GM10248 (cell line): ENCODE measurements at places on chromosomes 16 and 17.

GRCh38 chr17:39867084-39867879 is 720 bp upstream of the ZPBP2 start:
- DNase-seq, result peak; percentile 75

DNA sequence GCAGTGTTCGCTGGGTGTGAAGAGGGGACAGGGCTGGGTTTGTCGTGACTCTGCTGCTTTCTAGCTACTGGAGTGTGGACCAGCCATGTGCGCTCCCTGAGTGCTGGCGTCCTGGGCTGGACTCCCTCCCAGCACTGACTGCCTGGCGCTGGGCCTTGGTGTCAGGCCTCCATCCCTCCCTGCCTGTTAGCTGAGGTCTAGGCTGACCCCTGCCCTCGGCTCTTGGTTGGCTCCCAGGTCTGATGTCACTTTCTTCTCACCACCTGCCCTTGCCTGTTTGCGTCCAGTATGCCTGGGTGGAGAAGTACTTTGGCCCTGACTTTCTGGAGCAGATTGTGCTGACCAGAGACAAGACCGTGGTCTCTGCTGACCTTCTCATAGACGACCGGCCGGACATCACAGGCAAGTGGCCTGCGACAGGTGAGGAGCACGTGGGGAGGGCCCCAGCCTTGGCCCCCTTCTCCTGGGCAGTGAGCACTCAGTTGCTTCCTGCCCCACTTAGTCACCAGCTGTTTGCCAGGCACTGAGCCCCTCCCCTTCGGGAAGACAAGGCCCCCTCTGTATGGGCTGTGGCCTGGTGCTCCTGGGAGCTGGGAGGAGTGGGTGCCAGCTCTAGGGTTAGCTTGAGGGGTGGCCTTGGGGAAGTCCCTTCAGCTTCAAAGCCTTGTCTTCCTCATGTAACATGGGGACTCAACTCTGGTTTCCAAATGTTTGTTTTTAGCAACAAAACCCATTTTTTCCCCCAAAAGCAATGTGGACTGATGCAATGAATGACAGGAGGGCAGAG is 41.5 kb downstream of the NT5M start:
- no peak for DNase-seq

DNA sequence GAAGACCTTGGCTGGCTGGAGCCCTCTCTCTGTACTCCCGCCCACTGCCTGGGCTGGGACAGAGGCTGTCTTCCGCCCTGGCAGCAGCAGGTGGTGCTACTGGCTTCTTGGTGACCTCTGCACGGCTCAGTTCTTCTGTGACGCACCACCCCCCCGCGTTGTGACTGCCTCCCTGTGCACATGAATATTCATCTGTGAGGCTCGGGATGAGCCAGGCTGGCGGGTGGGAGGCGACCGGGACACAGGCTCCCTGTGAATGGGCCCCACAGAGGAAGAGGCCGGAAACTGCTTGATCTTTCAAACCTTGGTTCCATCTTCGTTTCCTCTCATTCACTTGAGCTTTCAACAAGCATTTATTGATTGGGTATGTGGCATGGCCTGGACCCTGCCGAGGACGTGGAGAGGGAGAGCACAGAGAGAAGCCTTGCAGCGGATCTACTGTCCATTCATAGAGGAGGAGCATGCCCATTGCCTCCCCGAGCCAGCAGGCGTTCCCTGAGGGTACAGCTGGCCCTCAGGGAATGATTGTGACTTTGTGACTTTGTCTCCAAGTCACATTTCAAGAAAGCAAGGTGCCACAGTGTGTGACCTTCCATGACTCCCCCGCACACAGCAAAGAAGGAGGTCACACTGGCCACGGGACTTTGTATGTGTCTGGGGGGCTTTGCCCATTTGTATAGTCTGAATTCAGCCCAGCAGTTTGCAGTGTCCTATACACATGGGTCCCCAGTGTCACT is 45.0 kb downstream of the B9D1 start:
- DNase-seq, result peak; percentile 80

- DNase-seq, result no peak
These were observed 231.3 kb downstream of the ENGASE start for GRCh38 chr17:79305768-79306423.

GRCh38 chr16:81940781-81941560 is 70.3 kb downstream of the SDR42E1 start:
- no peak for DNase-seq

DNA sequence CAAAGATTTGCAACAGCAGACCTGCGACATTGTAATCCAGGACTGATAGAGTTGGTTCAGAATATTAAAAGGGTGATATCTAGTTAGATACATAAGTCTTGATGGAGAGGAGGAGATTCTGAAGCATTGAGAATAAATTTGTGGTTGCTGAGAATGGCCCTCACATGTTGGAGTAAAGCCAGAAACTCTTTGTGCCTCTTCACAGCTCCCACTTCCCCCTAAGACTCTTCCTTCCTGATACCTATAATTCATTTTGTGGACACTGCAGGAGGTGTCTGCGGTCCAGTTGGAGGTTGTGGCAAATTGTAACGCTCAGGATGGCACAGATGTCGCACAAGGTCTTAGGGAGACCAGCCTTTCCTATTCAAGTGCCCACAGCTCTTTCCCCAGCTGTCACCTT is 17.5 kb downstream of the WWOX start:
- no peak for DNase-seq

GRCh38 chr16:13338044-13338443 is 436.6 kb downstream of the SHISA9 start:
- DNase-seq, result no peak

DNA sequence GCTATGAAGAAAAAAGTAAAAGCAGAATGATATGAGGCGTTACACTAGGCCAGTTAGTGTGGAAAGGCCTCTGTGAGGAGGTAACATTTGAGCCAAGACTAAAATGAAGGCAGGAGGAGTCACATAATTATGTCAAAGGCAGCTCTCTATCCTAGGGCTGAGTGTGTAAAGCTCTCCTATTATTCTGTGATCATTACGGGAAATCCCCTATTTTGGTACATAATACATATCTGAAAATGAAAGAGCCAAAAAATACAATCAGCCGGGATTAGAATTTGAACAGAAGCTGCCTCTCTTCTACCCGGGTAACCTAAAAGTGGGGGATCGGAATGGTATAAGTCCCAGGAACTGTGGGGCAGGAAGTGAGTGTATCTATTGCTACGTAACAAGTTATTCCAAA is 27.1 kb downstream of the HEATR3 start:
- no peak for DNase-seq

DNA sequence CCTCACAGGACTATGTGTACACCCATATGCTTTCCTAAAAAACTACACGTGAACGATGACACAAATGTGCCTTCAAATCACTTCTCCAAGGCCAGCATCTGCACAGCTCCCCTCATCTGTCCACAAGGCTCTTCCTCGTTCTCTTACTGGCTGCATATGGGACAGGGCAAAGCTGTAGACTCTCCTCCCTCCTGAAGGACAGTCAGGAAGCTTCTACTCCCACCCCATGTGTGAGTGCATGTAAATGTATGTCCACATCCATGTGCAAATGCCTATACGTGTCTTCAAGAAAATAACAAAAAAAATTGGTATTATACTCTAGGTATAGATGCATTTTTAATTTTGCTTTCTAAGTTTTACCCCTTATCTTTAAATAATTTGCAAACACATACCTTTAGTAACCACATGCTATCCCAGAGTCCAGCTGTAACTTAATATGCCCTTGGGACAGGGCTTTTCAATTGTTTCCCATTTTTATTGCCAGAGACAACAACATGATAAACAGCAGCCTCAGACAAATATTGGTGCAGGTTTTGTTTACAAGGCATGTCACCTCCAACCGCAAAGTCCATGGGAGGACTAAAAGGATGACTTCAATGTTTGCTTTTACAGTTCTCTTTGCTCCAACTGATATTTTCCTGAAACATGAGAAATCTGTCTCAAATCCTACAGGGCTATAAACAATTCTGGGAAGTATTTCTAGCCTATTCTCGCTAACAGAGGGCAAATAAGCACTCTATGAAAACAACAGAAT is 31.6 kb upstream of the FAAP100 start:
- no peak for DNase-seq

DNA sequence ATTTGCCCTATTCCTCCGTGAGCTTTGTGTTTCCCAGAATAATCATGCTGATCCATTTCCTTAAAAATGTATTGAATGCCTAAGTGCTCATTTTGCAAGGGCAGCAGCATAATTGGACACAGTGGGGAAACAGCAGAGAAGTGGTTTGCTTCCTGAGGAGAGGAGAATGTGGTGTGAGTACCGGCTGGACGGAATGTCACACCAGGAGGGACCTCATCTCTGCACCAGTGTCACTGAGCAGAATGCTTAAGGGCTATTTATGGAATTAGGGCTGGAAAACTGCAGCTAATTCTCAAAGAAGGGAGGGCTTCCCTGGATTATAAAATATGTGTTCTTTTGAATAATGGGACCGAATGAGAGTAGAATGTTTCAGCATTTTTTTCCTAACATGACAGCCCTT is 1100.6 kb upstream of the RBFOX1 start:
- DNase-seq, result no peak

- no peak for DNase-seq
These were observed 35.9 kb downstream of the TBX4 start for GRCh38 chr17:61487989-61488595.
